GM23338 (cell line): ENCODE measurements at places on chromosomes 6 and 20.
A peak's percentile ranks its signal among the peaks of the same experiment; 100 is the strongest.

DNA sequence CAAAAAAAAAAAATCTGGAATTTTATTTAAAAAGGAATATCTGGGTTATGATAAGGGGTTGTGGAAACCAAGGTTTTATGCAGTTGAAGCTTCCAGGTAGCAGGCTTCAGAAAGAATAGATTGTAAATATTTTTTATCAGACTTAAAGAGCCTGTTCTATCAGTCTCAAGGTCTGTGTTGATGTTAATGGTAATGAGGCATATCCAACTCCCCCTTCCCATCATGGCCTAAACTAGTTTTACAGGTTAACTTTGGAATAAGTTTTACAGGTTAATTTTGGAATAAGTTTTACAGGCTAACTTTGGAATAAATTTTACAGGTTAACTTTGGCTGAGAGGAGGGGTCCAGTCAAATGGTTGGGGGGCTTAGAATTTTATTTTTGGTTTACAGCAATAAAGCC is 92.4 kb downstream of the CD24 start:
- no peak for DNase-seq

DNA sequence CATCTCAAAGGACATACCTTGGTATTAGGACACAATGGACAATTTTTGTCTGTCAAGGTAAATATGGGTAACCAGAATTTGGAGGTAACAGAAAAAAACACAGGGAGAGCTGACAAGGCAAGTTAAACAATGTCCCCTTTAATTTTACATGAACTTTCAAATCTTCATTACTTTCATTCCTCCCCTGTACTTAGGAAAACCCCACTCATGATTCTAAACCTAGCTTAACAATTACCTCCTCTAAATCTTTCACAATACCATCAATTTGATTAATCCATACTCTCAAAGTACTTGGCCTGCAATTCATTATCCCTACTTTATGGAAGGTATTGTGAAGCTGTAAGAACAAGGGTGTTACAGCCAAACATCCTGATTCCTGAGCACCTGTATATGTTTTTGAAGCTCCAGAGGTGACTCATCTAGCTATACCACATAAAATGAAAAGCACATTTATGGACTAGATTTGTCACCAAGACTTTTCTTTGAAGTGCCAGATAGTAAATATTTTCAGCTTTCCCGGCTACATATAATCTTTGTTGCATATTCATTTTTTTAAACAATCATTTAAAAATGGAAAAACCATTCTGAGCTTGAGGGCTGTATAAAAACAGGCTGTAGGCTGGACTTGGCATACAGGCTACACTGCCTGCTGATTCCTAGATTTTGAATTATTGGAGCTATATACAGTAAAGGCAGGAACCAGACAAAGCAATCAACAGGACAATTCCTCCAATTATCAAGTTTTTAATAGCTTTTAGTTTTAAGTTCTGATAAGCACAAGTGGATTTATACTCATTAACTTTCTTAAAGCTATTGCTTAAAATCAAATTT is 22.9 kb downstream of the DEK start:
- DNase-seq, result no peak

DNA sequence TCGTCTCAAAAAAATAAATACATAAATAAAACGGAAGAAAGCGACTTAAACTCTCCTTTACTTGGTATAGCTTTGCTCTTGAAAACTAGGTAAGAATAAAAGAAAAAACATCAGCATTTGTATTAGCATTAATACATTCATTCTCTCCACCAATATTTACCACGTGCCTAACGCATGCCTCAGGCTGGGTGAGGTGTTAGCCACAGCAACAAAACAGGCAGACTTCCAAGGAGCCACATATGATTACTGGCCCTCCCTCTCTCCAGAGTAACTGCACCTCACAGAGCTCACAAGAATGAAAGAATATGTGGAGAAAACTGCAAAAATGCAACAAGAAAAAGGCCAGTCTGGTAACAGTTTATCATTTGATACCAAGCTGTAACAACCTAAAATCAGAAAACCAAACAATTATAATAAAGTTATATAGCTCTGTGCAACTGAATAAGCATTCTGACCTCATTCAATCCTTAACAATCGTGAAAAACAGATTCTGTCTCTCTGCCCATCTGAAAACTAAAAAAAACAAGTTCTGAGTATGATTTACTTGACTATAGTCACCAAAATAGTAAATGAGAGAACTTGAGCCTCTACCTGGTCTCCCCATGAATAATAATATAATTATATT is 5.2 kb downstream of the NAPB start:
- DNase-seq, result no peak

- peak; percentile 86 for DNase-seq
These were observed 608.4 kb downstream of the EPHA7 start for GRCh38 chr6:92810913-92811312.

DNA sequence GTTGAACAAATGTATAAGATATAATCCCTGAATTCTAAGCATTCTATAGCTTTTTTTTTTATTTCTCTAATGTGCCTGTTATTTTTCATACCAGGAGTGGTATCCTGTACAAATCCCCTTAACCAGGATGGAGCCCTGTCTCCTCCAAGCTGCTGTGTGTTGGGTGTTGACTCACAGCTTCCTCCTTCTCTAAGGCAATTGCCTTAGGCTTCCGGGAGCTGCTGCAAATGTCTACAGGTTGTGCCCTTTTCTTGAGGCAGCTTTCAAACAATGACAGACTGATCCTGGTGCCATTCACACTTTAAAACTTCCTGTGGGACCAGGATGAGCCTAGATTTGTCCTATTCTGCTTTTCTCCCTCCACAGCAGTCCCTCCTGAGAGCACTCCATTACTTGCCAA is 173.2 kb downstream of the BTBD3 start:
- no peak for DNase-seq

DNA sequence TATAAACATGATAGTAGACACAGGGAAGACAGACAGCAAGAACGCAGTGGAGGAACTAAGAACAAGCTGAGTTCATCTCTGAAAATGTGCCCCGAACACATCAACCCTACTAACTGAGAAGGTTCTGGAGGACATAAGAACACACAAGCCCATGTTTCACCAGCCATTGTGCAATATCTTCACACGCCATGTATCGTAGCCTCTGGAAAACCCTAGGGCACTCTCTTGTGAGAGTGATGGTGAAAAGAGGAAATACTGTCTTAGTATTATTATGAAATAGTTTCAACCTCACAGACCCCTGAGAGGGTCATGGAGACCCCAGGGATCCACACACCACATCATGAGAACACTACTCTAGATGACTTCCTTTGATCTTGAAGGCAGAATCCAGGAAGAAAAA is 26.1 kb upstream of the FOXF2 start:
- no peak for DNase-seq

GRCh38 chr20:56627122-56628014 is 1.7 kb upstream of the TFAP2C start:
- DNase-seq, result peak; percentile 35

DNA sequence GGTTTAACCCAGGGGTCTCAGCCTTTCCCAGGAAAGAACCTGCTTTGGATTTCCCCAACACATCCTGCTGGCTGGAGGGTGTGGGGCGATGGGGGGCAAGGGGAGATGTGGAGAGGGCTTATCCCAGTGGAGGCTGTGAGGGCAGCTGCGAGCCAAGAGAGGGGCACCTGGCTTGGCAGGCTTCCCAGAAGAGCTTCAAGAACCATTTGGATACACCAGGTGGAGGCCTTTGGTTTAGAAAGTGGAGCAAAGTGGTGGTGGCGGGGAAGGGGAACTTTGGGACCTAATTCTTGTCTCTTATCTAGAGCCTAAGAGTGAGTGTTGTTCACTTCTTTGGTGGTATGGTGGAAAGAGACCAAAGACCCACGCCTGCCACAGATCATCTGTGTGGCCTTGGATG is 12.4 kb downstream of the CD40 start:
- no peak for DNase-seq

DNA sequence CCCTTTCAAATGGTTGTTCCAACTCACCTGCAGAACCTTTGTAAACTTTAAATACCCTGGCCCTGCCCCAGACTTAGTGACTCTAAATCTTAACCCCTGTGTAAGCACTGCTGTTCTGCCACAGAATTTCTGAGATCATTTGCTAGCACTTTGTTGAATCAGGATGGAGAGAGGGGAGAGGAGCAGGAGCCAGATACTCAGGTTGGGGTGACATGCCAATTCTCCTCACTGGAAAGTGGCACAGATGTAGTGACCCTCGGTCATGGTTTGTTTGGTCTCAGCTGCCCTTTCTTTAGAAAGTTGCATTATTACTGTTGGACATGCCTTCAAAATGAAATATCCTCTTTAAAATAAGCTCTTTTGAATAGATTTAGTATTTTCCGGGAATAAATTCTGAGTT is 168.0 kb downstream of the ZFAND3 start:
- no peak for DNase-seq

DNA sequence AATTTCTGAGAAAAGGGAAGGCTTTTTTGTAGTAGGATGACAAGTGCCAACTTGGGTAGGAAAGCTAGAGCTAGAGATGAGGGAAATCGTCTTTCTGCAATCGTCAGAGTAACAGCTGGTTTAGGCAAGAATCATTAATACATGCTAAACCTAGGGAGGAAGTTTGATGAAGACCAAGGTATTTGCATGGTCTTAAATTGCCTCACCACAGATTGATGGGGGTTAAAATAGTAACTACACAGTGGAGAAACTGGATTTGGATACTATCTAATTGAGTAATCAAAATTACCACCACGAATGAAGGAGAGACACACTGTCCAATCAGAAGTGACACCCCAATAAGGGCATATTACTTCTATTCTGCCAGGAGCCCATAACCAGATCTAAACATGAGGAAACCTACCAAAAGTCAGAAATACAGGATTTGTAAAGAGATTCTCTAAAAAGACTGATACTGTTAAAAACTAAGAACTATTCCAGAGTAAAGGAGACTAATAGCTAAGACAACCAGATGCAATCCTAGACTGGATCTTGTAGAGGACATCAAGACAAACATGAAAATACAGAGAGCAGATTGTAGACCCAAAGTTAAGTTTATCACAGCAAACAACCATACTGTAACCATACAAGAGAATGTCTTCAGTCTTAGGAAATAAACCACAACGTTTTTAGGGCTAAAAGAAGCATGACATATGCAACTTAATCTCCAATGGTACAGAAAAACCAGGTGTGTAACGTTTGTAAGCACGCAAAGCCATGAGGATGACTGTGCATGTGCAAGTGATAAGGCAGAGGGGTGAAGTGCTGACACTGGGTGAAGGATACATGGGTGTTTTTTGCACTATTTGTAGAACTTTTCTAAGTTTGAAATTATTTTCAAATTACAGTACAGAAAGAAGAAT is 21.8 kb downstream of the SNX5 start:
- no peak for DNase-seq

DNA sequence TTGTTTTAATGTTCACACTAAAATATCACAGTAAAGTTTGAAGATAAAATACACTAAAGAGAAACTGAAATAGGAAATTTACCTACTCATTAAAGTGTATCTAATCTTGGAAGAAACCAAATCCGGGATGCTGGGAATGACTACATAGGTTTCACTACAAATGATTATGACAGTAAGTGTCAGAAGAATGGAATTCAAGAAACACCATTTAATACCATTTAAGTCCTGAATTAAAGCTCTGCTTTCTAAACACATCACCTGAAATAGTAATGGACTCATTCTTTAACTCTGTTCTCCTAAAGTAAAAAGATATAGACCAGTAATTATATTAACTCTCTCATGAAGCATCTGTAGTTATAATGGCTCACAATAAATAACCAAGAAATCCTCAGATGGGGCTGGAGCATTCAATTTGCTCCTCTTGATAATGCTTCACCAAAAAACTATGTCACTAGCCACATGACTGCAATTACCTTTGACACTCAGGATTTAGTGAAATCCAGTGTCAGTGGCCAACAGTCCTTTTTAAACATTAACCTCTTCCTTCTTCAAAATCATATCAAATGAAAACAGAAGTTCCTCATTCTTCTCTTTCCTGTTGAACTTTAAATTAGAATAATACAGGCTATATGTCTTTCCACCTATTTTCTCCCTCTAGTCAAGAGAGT is 41.4 kb downstream of the MAP7 start:
- DNase-seq, result no peak

GRCh38 chr6:50724381-50725124 is 11.2 kb downstream of the TFAP2D start:
- DNase-seq, result peak; percentile 69

DNA sequence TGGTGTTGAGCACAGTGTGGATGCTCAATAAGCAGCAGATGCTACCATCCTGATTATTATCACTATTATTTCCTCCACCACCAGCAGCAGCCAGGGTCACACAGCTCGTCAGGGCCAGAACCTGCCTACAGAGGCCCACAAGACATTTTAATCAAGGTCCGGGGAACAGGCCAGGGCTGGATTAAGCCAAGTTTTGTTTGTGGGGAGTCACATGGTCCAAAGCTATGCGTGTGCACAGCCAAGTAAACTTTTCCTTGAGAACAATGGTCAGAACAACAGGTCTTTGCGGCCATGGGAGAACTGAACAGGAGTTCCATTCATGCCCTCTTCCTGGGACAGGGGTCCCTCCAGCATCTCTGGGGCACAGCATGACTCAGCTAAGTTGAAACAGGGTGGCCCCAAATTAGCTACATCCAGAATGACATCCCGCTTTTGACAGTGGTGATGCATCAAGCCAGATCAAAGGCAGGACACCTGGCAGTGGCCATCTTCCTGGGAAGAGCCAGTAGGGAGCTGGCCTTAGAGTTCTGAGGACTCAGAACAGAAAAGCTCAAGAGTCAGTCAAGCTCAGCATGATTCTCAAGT is 11.7 kb downstream of the SNTA1 start:
- DNase-seq, result no peak

GRCh38 chr6:134020071-134020470 is 32.4 kb downstream of the SLC2A12 start:
- no peak for DNase-seq

DNA sequence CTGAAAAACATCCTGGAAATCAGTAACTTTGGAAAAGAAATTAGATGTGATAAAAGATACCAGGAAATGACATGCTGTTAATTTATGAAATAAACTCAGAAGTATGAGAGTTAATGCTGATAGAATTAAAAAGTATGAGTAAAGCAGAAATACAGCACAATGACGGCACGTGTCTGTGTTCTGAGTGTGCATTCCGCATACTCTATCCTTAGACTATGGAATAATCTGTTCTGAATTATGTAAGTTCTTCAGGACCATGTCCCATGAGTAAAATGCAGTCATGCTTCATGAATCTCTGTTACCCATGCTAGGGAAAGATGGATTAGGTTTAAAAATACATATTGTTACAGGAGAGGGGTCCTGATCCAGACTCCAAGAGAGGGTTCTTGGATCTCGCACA is 21.7 kb downstream of the HECA start:
- DNase-seq, result no peak
